Stomach (tissue), 19 donors: ENCODE measurements at places on chromosomes 11 and 22. TPM values are rescaled to one million over a fixed set of nuclear protein-coding genes. Genes with fewer than 3 reads are reported as not detected.

GRCh38 chr22:32080904-32081303 is 37.8 kb downstream of the SLC5A1 start:
- H3K36me3 ChIP-seq, result no peaks in the 10 kb centered on the region
- H3K27me3 ChIP-seq, result no peaks in the 10 kb centered on the region
- H3K4me3 ChIP-seq, result no peak overlapping the region
- no peak overlapping the region for H3K27ac ChIP-seq

DNA sequence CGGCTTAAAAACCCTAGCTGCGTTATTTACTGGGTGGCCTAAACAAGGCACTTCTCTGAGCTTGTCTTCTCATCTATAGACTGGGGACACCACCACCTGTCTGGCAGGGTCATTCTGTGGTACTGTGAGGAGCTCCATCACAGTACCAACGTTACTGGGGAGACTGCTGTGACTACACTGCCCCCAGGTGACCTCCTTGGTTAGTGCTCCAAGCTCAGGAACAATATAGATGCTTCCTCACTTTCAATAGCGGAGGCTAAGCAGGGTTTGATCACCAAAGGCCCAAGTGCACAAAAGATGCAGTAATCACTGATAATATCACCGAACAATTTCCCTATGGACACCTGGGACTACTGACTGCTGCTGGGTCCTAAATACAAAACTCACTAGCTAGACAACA is 18.8 kb downstream of the PRPF19 start:
- no peaks in the 10 kb centered on the region for H3K27me3 ChIP-seq
- H3K27ac ChIP-seq, result no peak overlapping the region
- H3K36me3 ChIP-seq, result no peaks in the 10 kb centered on the region
- H3K4me3 ChIP-seq, result no peak overlapping the region

DNA sequence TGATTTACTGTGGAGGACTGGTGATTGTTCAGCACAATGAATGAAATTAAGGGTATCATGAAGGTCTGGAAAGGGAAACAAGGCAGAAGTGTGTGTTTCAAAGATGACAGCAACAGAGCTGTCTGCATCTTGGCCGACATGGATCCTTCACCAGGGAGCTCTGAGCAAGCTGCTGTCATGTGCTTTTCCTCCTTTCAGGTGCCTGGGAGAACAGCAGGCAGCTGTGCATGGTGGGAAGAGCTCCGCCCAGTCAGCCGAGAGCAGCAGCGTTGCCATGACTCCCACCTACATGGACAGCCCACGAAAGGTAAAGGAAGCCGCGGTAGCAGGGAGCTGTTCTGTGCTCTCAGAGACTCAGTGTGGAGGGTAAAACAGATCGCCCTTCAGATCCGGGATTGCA is 87.1 kb upstream of the YWHAH start:
- H3K4me1 ChIP-seq, result no peaks in the 10 kb centered on the region
- no peak overlapping the region for H3K4me3 ChIP-seq
- no peak for DNase-seq
- H3K36me3 ChIP-seq, result peaks cover 84% of the 10 kb centered on the region

DNA sequence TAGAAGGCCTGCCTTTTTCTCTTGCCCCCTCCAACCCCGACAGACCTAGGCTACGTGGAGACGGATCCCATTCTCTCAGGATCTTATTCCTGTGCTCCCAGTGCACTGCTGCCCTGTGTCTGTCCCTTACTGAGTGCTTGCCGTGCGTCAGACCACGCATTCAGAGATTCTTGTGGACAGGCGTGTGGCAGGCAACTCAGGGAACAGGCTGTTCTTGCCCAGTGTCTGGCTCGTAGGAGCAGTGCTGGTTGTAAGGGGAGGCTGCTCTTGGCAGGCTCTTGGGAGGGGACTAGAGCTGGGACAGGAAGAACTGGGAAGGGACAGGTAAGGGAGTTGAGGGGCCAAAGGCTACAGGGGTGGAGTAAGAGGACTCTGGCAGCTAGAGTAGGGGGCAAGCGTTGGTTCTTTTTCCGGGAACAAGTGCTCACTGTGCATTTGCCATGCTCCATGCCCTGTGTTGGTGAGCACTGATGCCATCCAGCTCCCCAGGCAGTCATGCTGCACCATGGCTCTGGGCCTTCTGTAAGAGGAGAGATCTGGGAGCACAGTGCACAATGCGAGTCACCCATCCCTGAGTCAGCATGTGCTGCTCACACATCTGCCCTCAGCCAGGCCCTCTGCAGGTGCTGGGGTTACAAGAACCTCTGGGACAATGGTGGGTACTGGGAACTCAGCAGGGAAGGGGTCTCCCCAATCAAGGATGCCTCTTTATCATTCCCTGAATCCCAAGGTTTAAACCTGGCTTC is 119.1 kb downstream of the TBC1D22A start:
- peaks cover 3% of the 10 kb centered on the region for H3K4me1 ChIP-seq
- no peak overlapping the region for H3K4me3 ChIP-seq
- no peak for DNase-seq
- no peaks in the 10 kb centered on the region for H3K27me3 ChIP-seq
- H3K27ac ChIP-seq, result no peak overlapping the region
- H3K36me3 ChIP-seq, result peaks cover 31% of the 10 kb centered on the region

The JAML gene
- total RNA-seq, result 11.0 TPM

GRCh38 chr11:78127403-78127802 is 12.0 kb downstream of the ALG8 start:
- DNase-seq, result no peak
- H3K27me3 ChIP-seq, result no peaks in the 10 kb centered on the region
- H3K27ac ChIP-seq, result no peak overlapping the region
- peaks cover 17% of the 10 kb centered on the region for H3K36me3 ChIP-seq

DNA sequence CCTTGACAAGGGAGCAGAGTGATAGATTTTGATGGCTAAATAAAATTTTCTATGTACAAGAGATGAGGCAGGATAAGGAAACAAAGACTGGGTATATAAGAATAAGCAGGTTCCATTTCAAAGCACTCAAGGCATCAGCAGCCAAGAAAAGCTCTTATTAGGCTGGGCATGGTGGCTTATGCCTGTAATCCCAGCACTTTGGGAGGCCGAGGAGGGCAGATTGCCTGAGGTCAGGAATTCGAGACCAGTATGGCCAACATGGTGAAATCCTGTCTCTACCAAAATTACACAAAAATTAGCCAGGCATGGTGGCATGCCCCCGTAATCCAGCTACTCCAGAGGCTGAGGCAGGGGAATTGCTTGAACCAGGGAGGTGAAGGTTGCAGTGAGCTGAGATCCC is 563.4 kb upstream of the CCDC179 start:
- no peak overlapping the region for H3K27ac ChIP-seq
- no peak for DNase-seq
- H3K4me3 ChIP-seq, result no peak overlapping the region
- no peaks in the 10 kb centered on the region for H3K4me1 ChIP-seq
